ENCODE measurements at places on chromosomes 12 and 14. TPM values are rescaled to one million over a fixed set of nuclear protein-coding genes. Genes with fewer than 3 reads are reported as not detected.

SERPINA9 gene
- polyA plus RNA-seq, result not detected

UNC119B gene
- polyA plus RNA-seq, result 6.9 TPM

CLECL1 gene
- not detected for polyA plus RNA-seq

DNA sequence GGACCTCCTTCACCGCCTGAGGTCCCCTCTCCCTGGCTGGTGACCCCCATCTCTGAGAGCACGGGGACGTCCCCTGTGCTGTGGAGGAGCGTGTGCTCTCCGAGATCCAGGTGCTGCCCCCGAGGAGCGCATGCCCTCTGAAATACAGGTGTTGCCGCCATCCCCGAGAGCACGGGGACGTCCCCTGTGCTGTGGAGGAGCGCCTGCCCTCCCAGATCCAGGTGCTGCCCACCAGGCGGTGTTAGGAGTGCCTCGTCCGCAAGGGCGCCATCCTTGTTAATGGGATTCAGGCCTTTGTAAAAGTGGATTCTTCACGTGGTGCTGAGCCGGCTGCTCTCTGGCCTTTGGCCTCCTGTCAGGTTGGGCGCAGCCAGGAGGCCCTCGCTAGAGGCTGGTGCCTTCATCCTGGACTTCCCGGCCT lies 10.1 kb downstream of the NOC4L start:
- H3K27me3 ChIP-seq, result no peaks in the 10 kb centered on the region
- peaks cover 30% of the 10 kb centered on the region for H3K36me3 ChIP-seq
- DNase-seq, result peak; percentile 27
- H3K4me1 ChIP-seq, result peaks cover 5% of the 10 kb centered on the region
- no peak overlapping the region for H3K27ac ChIP-seq
- H3K4me3 ChIP-seq, result no peak overlapping the region

GRCh38 chr12:14970473-14970872 lies 2.4 kb upstream of the PDE6H start:
- no peaks in the 10 kb centered on the region for H3K27me3 ChIP-seq
- H3K36me3 ChIP-seq, result no peaks in the 10 kb centered on the region
- no peak overlapping the region for H3K27ac ChIP-seq
- H3K4me1 ChIP-seq, result no peaks in the 10 kb centered on the region
- no peak overlapping the region for H3K4me3 ChIP-seq
- DNase-seq, result no peak

DNA sequence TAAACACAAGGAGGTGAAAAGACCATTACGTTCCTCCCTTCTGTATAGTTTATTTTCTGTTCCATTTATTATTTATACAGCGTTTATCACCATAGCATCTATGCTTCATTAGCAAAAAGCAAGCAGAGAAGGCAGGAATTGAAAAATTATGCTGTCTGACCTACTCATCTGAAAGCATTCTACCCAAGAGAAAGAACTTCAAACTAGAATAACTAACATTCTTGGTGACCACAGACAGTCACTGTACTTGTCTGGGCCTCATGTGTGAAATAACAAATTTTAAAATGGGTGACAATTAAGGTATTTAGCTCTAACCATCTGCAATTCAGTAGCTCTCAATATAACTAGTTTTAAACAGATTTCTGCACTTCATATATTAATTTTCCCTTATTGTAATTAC lies 29.3 kb upstream of the PDE3A start:
- H3K27me3 ChIP-seq, result no peaks in the 10 kb centered on the region
- no peak for DNase-seq
- H3K27ac ChIP-seq, result no peak overlapping the region
- H3K36me3 ChIP-seq, result no peaks in the 10 kb centered on the region
- H3K4me1 ChIP-seq, result no peaks in the 10 kb centered on the region
- no peak overlapping the region for H3K4me3 ChIP-seq

DNA sequence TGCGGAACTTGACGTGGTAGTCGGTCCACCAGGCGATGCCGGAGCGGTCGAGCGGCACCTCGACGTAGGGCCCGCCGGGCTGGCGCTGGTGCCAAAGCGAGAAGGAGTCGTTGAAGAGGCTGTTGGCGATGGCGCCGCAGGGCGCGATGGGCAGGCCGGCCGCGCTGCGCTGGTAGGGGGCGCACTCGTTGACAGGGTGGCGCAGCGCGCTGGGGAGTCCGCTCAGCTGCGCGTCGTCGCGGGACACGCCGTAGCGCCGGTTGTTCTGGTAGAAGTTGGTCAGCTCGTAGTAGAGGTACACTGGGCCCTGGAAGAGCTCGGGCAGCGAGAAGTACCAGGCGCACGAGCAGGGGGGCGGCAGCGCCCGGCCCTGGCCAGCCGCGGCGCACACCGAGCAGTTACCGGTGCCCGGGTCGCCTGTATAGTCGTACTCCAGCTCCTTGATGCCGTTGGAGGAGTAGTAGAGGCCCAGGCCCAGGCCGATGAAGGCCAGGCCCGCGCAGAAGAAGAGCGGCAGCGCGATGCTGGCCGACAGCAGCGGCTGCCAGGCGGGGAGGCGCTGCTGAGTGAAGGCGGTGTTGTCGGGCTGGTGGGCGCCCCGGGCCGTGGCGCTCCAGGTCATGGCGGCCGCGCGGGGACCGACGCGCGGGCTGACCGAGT lies 482 bp downstream of the TMEM30B start:
- no peaks in the 10 kb centered on the region for H3K36me3 ChIP-seq
- peak overlapping the region; percentile 99 for H3K27ac ChIP-seq
- peaks cover 13% of the 10 kb centered on the region for H3K27me3 ChIP-seq

DNA sequence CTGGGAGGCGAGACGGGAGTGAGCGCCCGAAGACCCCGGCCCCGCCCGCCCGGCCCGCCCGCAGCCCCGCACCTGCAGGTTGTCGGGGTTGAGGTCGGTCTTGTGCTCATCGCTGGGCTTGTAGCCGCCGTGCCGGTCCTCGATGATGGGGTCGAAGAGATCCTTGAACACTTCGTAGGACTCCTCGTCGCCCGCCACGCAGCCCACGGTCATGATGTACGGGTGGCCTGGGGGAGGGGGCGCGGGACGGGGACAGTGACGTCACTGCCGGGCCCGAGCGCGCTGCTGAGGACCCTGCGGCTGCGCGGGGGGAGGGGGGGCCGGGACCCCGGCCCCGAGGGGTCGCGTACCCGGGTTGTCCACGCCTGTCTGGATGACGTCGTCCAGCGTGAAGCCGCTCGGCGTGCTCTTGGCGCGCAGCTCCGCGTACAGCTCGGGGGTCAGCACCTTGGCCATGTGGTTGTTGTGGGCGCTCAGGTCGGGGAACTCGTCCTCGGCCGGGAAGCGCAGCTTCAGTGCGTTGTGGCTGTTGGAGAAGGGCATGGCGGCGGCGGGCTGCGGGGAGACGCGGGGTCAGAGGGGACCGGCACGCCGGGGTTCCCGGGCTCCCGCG lies 573 bp downstream of the CKB start:
- H3K27me3 ChIP-seq, result peaks cover 3% of the 10 kb centered on the region
- H3K4me1 ChIP-seq, result no peaks in the 10 kb centered on the region
- DNase-seq, result no peak
- peak overlapping the region; percentile 59 for H3K4me3 ChIP-seq

RD3L gene
- not detected for polyA plus RNA-seq

DNA sequence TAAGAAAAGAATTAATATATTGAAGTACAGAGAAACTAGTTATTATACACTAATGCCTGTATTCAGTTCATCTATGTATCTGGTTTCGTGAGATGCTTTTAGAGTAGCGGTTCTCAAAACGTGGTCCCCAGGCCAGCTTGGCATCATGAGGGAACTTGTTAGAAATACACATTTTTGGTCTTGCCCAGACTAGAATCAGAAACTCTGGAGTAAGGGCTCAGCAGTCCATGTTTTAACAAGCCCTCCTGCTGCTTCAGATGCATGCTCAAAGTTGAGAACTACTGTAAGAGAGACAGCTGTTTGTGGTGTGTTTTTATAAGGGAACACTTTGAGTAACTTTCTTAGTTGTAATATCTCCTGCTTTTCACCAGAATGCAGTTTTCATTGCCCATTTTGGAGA lies 18.1 kb downstream of the GPATCH2L start:
- H3K36me3 ChIP-seq, result peaks cover 15% of the 10 kb centered on the region
- H3K27ac ChIP-seq, result no peak overlapping the region
- no peak overlapping the region for H3K4me3 ChIP-seq

- H3K4me1 ChIP-seq, result no peaks in the 10 kb centered on the region
- H3K27ac ChIP-seq, result peak overlapping the region; percentile 23
- no peaks in the 10 kb centered on the region for H3K27me3 ChIP-seq
- no peak overlapping the region for H3K4me3 ChIP-seq
- no peak for DNase-seq
- H3K36me3 ChIP-seq, result peaks cover 2% of the 10 kb centered on the region
Observed at GRCh38 chr14:75286313-75286712, 7.7 kb downstream of the FOS start.

ADAMTS20 gene
- not detected for polyA plus RNA-seq

MYF6 gene
- not detected for polyA plus RNA-seq

GRCh38 chr12:89951050-89951693 lies 242.5 kb upstream of the ATP2B1 start:
- DNase-seq, result peak; percentile 92
- H3K27me3 ChIP-seq, result no peaks in the 10 kb centered on the region
- H3K27ac ChIP-seq, result no peak overlapping the region
- H3K4me3 ChIP-seq, result no peak overlapping the region
- H3K4me1 ChIP-seq, result peaks cover 22% of the 10 kb centered on the region
- H3K36me3 ChIP-seq, result no peaks in the 10 kb centered on the region

DNA sequence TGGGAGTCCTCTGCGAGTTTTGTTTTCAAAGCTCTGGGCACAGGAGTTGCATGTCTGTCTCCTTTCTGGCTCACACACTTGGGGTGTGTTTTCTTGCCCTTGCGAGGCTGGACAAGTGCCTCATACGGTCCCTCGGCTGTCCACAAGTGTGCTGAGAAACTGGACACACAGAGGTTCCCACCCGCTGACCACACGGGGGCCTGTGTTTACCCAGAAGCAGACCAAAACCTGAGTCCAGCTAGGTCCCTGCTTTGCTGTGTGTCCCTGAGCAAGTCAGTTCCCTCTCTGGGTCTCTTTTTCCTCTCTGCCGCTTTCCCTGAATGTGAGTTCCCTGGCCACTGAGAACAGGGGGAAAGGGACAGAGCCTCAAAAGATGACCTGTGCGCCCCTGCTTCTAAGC lies 678 bp upstream of the OAS2 start:
- peak overlapping the region; percentile 95 for H3K27ac ChIP-seq
- no peak overlapping the region for H3K4me3 ChIP-seq
- H3K27me3 ChIP-seq, result no peaks in the 10 kb centered on the region
- no peaks in the 10 kb centered on the region for H3K4me1 ChIP-seq

DNA sequence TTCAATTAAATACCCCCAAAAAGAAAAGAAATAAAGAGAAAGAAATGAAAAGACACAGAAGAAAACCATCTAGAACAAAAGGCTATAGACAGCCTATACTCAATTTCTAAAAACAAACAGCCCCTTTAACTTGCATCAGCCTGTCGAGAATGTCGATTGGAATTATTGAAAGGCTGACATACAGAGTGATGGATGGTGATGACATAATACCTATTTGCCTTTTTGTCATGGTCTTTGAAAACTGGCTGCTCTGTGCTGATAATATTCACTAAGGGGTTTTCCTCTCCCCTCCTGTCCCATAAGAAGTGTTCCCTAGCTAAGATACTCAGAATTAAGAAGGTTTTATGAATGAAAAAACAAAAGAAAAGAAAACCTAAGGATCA lies 393.7 kb downstream of the SOX5 start:
- no peak overlapping the region for H3K4me3 ChIP-seq
- no peak overlapping the region for H3K27ac ChIP-seq

DNA sequence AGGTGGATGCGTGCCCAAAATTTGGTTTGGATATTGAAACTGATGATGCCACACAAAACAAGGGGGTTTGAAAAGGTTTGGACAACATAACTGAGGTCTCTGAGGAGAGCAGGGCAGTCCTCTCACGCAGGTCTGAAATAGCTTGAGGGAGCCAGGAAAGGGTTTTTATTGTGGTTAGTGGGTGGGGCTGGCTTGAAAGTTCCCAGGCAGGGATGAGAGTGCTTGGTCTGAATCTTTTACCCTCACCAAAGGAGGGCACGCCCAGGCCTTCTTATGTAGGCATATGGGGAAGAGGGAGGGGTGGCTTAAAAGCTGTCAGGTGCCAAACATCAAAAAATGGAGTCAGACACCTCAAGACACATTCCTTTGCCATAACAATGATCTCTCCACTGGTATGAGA lies 493.1 kb upstream of the CCDC196 start:
- H3K27me3 ChIP-seq, result no peaks in the 10 kb centered on the region
- DNase-seq, result no peak
- H3K4me3 ChIP-seq, result no peak overlapping the region
- H3K36me3 ChIP-seq, result no peaks in the 10 kb centered on the region
- no peaks in the 10 kb centered on the region for H3K4me1 ChIP-seq

- no peak for DNase-seq
- no peaks in the 10 kb centered on the region for H3K27me3 ChIP-seq
- no peak overlapping the region for H3K4me3 ChIP-seq
- H3K27ac ChIP-seq, result no peak overlapping the region
- no peaks in the 10 kb centered on the region for H3K4me1 ChIP-seq
Observed at GRCh38 chr12:67202011-67202677, 67.0 kb upstream of the CAND1 start.

B4GALNT3 gene
- polyA plus RNA-seq, result not detected

DNA sequence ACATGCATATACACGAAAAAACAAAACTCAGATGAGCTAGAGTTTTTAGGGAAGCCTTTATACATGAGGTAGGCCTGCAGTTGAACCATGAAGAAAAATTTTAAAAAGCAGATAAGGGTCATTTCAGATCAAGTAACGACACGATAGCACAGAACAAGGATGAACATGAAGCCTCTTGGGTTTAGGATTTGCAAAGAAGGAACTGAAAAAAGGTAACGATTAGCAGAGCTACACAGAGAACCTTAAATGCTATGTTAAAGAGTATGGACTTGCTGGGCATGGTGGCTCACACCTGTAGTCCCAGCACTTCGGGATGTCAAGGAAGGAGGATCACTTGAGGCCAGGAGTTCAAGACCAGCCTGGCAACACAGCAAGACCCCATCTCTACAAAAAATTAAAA lies 96.1 kb upstream of the HECTD1 start:
- no peaks in the 10 kb centered on the region for H3K4me1 ChIP-seq
- H3K27ac ChIP-seq, result no peak overlapping the region
- no peaks in the 10 kb centered on the region for H3K27me3 ChIP-seq
- peaks cover 4% of the 10 kb centered on the region for H3K36me3 ChIP-seq
- H3K4me3 ChIP-seq, result no peak overlapping the region

CATSPERB gene
- polyA plus RNA-seq, result 0.92 TPM

GRCh38 chr12:34097213-34097612 lies 74.9 kb downstream of the ALG10 start:
- H3K4me3 ChIP-seq, result no peak overlapping the region
- no peaks in the 10 kb centered on the region for H3K36me3 ChIP-seq
- H3K27ac ChIP-seq, result no peak overlapping the region
- no peak for DNase-seq

DNA sequence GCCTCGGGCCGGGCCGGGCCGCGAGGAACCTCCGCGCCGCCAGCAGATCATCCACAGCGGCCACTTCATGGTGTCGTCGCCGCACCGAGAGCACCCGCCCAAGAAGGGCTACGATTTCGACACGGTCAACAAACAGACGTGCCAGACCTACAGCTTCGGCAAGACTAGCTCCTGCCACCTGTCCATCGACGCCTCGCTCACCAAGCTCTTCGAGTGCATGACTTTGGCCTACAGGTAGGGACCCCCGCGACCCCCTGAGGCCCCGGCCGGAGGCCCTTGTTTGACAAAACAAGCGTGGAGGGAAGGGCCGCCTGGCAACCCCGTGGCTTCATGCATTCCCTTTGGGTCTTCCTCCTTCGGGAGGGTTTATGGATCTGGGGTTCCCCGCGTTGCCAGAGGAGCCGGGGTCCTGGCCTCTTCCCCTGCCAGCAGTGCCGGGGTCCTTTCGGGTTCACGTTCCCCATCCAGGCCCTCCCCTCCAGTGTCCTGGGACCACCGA lies 526 bp downstream of the MLXIP start:
- H3K27me3 ChIP-seq, result no peaks in the 10 kb centered on the region
- DNase-seq, result peak; percentile 64
- H3K36me3 ChIP-seq, result peaks cover 16% of the 10 kb centered on the region
- H3K4me1 ChIP-seq, result peaks cover 41% of the 10 kb centered on the region
- peak overlapping the region; percentile 93 for H3K4me3 ChIP-seq
- peak overlapping the region; percentile 64 for H3K27ac ChIP-seq

All from small intestine (tissue), 16 donors.